ENCODE measurements at places on chromosomes 11 and 22.

DNA sequence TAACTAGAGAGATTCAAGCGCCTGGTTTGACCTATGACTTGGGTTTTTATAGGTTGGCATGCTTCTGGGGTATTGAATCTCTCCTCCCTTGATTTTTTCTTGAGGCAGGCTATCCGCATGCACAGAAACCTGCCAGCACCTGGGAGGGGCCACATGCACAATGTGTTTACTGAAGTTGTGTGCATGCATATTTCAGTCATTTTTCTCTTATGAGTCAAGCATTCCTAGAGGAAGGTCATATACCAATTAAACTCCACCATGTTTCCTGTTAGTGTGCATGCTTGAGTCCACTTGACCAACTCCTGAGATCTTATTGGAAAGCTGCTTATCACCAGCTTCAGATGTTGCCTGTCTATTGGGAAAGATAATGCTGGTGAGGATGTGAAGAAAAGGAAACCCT lies 1718.4 kb downstream of the LRRC4C start:
- no peak for DNase-seq

DNA sequence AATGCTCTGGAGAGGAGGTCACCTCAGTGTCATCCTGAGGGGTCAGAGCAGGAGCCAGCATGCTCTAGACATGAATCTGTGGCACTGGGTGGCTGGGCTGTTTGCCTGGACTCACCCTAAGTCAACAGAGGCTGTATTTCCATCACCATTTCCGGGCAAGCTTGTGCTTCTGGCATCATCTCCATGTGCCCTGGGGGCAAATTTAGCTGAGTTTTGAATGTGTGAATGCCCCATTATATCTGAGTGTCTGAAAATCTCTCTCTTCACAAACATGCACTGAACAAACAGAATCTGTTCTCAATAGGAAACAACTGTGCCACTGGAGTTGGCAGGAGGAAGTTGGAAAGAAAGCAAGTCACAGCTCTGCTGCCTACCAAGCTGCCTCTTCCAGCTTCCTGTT lies 356.2 kb downstream of the GRM5 start:
- DNase-seq = no peak

DNA sequence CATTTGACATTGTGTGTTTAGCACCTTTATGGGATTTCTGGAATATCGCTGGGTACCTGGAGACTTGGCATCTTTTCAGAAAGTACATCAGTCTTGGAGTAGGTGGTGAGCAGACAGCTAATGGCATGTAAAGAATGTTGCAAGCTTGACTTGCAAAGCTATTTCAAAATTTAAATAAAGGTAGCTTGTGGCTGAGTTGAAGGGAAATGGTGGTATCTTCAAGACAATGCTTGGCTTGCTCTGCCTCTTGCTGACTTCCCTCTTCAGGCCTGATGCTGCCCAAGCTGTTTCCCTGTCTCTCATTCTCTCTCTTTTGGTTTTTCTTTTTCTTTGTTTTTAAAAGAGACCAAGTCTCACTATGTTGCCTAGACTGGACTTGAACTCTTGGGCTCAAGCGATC lies 13.2 kb downstream of the ZNRF3 start:
- no peak for DNase-seq

DNA sequence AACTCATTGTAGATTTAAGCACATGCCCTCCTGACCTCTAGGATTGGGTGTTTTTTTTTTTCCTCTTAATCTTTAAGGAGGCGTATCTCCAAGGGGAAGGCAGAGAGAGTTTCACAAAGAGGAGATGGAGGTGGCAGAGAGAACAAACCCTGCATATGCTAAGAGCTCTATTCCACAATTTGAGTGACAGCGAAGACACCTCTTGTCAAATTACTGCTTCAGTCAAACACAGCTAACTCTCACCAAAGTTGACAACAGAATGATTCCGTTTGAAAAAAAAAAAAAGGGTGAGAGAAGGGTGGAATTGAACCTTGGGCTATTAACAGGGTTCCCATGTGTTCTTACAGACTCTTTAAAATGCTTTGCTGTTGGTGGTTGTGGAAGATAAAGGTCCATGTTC lies 112.6 kb downstream of the NXPE2 start:
- DNase-seq = no peak

- DNase-seq = no peak
These were observed 713 bp downstream of the TOP3B start for GRCh38 chr22:21981874-21982273.

DNA sequence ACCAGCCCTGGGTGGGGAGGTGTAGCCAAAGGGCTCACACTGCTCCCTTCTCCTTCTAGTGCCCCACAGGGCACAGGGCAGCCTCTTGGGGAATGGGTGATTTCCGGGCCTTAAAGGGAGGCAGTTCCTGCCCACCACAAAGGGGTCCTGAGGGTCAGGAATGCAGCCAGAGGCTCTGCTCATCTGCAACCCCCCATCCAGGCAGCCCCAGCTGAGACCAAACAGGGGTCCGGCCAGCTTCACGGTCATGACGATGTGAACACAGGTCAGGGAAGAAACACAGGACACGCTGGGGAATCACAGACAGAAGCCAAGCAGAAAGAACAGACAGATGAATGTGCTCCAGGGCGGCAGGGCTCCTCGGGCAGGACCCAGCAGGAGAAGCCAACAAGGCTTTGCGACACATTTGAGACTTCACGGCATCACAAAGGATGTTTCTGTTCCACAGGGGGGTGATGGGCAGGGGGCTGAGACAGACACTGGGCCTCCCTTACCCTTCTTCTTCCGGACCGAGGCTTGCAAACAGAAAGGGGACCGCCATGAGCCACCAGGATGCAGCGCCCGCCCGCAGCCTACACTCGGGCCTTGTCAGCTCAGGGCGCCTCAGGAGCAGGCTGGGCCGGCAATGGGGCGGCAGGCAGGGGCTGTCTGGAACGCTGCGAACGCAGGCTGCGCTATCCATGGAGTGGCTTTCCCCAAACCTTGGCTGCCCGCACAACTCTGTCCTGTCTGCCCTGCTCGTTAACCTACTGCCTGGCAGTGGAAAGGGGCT lies 101.9 kb downstream of the CTTN start:
- DNase-seq = no peak

DNA sequence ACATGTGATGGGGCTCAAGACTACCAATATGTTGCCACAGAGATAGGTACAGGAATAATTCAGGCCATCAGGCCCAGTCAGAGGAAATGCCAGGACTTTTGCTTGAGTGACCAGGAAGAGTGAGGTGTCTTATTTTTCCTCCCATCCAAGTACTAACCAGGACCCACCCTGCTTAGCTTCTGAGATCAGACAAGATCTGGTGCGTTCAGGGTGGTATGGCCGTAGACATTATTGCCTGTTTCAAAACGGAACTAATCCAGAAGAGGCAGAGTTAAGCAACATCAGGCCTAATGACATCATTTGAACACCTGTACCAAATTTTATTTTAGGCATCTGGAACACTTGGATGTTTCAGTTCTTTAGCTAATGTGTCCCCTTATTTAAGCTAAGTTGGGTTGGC lies 205.5 kb upstream of the POU2AF2 start:
- no peak for DNase-seq

GRCh38 chr22:22242488-22242887 lies 2.1 kb upstream of the VPREB1 start:
- DNase-seq = no peak

DNA sequence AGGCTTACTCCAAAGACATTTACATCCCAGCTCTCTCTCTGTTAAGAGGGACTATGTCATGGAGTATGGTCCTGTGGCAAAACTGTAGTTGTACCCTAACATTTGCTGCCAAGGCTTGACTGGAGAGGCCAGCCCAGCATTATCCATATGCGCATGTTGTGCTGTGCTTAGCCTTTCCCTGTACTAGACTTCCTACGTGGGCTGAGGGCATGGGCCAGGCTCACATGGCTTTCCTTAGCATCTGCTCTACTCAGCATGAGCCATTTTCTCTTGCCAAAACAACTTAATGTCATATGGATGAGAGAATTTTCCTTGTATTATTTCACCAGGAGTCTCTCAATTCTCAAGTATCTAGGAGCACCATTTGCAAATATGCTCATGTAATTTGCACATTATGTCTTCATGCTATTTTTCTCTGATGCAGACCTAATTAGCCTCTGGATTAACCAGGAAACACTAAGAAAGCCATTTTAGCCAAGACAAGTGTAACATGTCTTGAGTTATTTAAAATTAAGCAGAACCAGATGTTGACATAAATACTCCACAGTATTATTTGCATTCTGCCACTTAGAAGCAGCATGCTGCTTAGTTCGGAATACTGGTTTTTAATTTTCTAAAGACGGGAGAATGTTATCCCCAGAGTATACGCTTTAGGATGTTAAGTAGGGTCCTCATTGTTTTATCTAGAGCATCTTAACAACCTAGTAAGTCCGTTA lies 71.7 kb upstream of the FAR1 start:
- no peak for DNase-seq

- DNase-seq = peak; percentile 42
These were observed 55.0 kb upstream of the ANO3 start for GRCh38 chr11:26276798-26277424.

GRCh38 chr11:77149716-77150392 lies 21.8 kb downstream of the MYO7A start:
- no peak for DNase-seq

DNA sequence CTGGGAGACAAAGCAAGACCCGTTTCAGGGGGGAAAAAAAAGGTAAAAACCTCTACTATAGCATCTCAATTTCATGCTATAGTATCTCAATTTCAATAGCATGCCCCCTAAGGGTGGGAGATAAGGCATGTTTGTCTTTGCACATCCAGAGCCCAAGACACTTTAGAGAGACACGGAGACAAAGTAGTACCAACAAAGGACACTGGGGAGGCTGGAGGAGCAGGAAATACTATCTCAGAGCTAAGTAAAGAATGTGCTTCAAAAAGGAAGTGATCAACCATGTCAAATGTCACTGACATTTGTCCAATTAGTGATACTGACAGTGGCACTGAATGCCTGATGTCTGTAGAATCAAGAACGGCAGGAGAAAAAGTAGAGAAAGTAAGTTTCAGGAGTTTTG lies 68.6 kb downstream of the RRAS2 start:
- no peak for DNase-seq

- DNase-seq = no peak
These were observed 55.6 kb downstream of the WT1 start for GRCh38 chr11:32379719-32380118.

- DNase-seq = no peak
These were observed 5.9 kb downstream of the PAK1 start for GRCh38 chr11:77467993-77468392.

DNA sequence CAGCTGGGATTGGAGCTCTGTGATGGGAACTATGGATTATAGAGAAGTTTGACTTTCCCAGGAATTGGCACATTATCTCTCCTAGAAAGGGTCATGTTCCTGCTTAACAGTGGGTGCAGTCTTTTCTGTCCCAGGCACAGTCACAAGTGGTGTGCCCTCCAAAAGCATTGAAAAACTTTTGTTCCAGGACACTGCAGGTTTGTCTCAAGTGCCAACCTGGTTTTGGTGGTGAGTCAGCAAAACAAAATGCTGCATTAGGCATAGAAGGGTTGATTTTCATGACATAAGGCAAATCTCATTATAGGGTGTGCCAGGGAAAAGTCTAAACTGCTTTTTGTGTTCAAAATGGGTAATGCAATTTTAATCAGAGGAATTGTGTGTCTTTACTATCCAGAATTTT lies 4.9 kb downstream of the HTATIP2 start:
- no peak for DNase-seq

- no peak for DNase-seq
These were observed 2.0 kb upstream of the CASTOR1 start for GRCh38 chr22:30291058-30291892.

- DNase-seq = no peak
These were observed 106.4 kb downstream of the C11orf91 start for GRCh38 chr11:33594188-33594587.

DNA sequence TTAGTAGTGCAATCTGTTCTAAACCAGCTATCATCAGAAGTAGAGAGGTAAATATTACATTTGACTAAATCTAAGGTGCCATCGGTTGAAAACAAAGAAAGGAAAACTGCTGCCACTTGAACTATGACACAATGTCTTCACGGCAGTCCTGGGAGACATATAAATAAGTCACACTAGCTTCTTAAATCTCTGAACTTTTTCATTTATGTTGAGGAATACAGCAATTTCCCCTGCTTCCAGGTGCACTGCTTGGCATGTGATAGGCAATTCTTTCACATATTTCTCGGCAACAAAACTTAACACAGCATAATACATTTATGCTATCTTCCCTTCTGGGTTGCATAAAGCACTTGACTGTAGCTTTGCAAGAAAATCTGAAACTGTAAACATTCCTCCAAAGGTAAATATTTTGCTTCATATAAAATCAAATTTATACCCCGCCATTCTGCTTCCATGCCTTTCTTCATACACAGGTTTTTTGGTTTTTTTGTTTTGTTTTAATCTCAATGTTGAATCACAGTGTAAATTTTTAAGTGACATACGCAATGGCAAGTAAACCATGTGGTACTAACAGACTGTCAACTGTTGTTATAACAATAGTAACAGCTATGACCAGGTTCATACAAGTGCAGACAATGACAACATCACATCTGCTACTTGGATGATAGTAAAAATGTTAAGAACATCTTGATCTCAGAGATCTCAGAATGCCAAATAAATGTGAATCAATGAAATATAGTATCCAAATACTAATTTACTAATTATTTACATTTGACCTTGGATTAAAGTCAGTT lies 18.2 kb downstream of the USP28 start:
- DNase-seq = no peak

- DNase-seq = no peak
These were observed 220.5 kb upstream of the CADM1 start for GRCh38 chr11:115724666-115725065.
